Smooth muscle cell of the brain vasculature (primary cell): ENCODE measurements at places on chromosomes 4 and X.

DNA sequence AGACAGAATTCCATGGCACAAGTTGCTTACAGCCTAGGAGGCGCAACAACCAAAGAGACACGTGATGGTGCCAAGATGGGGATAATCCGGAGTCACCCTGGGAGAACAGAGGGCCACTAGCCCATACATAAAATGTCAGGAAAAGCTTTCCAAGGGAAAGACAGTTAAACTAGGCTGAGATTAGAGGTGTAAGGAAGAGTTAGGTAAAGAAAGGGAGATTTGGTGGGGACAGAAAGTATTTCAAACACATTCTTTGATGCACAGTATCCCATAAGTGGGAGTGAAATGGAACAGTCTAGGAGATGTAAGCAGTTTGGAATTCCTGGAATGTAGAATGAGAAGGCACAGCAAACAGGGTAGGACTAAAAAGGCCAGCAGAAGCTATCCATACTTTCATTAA lies 860.9 kb upstream of the LCORL start:
- DNase-seq = no peak

DNA sequence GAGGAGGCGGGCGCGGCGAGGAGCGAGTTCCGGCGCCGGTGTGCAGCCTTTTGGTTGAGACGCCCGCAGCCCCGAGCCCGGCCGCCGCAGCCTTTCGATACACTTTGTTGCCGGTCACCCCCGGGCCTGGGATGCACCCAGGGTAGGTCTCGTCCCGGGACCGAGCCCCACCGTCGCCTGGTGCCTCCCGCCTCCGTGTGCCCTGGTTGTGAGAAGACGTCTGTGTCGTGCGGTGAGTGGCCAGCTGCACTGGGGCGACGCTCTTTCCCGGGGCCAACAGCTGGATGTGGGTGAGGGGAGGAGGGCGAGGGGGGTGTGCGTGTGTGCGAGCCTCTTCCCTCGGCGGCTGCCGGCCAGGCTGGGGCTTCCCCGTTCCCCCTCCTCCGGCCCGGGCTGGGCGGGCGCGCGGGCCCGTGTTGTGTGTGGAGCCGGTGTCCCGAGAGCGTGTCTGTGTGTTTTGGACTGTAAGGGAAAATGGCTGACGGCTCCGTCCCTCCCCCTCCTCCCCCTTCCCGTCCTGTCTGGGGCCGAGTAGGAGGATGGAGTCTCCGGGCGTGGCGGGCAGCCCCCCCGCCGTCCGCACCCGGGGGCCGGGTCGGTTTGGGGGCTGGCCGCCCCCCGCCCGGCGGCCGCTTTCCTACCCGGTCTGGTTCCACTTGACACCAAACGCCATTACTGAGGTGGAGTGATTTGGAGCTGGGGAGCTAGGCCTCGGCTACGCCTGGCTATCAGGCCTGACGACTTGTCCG lies 807 bp downstream of the USP9X start:
- DNase-seq = no peak

- peak; percentile 59 for DNase-seq
Measured at GRCh38 chr4:93199492-93199891, 629.1 kb upstream of the ATOH1 start.

DNA sequence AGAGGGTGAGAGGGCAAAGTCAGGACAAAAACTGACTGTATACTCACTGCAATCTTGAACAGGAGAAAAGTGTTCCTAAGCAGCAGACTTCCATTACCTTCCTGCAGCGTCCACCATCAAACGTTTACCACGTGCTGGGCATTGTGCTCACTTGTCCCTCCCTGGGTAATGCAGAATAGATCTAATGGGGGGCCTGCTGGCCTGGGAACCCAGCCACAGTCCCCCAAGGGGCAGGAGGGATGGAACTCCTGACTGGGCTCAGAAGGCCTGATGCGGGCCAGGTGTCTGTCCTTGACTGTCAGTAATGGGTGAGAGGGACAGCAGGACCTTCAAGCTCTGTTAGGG lies 37.6 kb upstream of the FAM156A start:
- no peak for DNase-seq

GRCh38 chr4:16124232-16124631 lies 40.4 kb upstream of the PROM1 start:
- no peak for DNase-seq

DNA sequence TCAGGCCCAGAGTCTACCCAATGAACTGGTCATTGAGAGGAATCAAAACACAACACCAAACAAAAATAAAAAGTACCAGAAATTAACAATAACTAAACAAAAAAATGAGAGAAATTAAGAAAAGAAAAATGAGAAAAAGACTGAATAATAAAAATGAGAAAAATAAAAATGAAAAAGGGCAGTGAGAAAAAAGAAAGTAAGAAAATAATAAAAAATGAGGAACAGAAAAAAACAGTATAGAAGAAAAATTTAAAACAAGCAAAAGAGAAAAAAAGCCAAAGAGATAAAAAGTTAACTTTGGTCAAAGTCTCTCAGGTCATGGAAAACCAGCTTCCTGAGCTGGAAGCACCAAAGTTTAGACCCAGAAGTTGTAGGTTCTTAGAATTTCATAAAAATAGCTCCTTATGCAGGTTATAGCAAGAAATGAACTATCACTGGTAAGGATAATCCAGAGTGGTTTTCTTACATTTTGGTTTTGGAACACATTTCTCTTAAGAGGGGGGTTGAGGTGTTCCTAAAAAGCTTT lies 51.0 kb upstream of the WDR17 start:
- no peak for DNase-seq

GRCh38 chrX:135403374-135403773 lies 18.4 kb upstream of the SMIM10L2A start:
- no peak for DNase-seq

- no peak for DNase-seq
Measured at GRCh38 chr4:47499700-47500099, 14.6 kb downstream of the ATP10D start.

DNA sequence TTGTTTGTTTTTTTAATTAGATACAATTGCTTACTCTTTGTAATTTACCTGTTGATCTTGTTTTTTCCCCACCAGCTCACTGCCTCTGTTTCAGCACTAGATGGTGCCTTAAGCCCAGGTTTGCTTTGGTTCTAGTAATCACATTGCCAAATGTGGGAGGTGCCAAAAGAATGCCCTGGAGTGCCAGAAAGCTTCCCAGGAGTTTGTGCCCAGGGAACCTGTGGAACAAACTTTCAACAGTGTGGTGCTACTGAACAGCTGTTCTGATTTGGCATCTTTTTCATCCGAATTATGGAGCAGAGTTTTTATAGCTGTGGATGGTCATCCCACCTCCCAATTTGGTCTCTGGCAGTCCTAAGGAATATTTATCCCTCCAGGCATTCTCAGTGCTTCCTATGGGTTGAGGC lies 1000.7 kb downstream of the STIM2 start:
- no peak for DNase-seq

- DNase-seq = no peak
Measured at GRCh38 chr4:2163311-2163821, 78.6 kb downstream of the HAUS3 start.

- no peak for DNase-seq
Measured at GRCh38 chr4:53591372-53591892, at the start of gene LNX1. LNX1 (minus strand) TSS chr4:53591486; CDS start chr4:53574002, 17,484 bp downstream.

GRCh38 chr4:147530134-147530533 lies 49.2 kb downstream of the EDNRA start:
- DNase-seq = no peak

- DNase-seq = no peak
Measured at GRCh38 chrX:40003071-40003427, 94.7 kb downstream of the BCOR start.

DNA sequence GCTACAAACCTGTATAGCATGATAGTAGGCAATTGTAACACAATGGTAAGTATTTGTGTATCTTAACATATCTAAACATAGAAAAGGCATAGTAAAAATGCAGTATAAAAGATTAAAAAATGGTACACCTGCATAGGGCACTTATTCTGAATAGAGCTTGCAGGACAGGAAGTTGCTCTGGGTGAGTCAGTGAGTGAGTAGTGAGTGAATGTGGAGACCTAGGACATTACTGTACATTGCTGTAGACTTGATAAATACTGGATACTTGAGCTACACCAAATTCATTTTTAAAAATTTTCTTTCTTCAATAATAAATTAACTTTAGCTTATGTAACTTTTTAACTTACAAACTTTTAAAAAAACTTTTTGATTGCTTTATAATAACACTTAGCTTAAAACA lies 68.2 kb upstream of the MAML3 start:
- DNase-seq = no peak

GRCh38 chrX:131054906-131055305 lies 3.2 kb upstream of the ARHGAP36 start:
- no peak for DNase-seq

- DNase-seq = no peak
Measured at GRCh38 chr4:14985843-14986242, 16.4 kb upstream of the CPEB2 start.

DNA sequence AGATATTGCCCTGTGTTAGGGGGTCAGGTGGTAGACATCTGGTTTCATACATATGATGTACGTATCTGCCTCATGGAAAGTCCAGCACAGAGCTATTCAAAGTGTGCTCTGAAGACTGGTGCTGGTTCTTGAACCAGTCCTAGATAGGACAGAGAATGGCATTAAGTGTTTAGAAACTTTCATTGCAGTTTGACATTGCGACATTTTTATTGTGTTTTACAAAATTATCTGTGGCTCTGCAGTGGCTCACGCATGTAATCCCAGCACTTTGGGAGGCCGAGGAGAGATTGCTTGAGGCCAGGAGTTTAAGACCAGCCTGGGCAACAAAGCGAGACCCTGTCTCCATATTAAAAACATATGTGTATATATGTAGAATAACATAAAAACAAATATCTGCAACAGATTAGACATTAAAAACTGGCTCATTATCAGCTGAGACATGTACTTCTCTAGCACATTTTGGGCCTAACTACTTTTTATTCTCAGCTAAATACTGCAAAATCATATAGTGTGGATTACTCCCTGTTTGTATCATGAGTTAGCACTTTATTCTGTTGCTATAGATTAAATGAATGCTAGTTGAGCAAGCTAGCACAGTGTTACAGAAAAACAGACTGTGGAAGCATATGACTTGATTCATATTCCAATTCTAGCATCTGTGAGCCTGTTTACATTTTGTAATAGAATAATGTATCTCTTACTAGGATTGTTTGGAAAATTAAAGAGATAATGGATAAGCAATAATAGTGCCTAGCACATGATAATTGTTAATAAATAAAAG lies 57.1 kb downstream of the USP9X start:
- no peak for DNase-seq

- DNase-seq = no peak
Measured at GRCh38 chrX:153379508-153379907, 21.6 kb downstream of the PNMA6E start.

GRCh38 chrX:70826715-70827114 lies 81.8 kb downstream of the TEX11 start:
- no peak for DNase-seq

- DNase-seq = peak; percentile 47
Measured at GRCh38 chrX:64975989-64976672, at the start of gene ZC4H2. ZC4H2 (minus strand) TSS chrX:64976450; CDS start chrX:64976377, 73 bp downstream.

DNA sequence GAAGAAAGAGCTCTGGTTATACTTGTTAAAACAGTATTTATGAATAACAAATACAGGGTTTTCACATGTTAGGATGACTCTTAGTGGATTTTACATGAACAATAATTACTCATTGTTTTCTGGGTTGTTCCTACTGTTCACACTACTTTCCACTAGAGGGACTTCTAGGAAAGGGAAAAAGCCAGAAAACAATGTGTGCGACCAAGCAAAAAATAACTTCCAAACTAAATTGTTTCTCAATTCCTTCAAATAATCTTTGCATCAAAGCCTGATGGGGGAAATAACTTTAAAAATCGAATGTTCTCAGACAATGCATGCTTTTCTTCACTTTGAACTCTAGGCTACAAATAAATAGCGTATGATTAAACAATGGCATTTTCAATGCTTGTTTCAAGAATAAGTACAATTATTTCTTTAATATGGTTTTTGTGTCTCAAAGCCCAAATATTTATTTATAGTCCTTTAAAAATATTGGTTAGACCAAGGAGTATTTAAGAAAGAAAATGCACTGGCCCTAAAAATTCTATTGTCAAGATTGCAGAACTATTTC lies 72.1 kb upstream of the ETNPPL start:
- peak; percentile 24 for DNase-seq

GRCh38 chr4:184099000-184099399 lies 118.7 kb downstream of the ENPP6 start:
- DNase-seq = no peak

- no peak for DNase-seq
Measured at GRCh38 chr4:143921181-143921580, 15.8 kb upstream of the GYPE start.

DNA sequence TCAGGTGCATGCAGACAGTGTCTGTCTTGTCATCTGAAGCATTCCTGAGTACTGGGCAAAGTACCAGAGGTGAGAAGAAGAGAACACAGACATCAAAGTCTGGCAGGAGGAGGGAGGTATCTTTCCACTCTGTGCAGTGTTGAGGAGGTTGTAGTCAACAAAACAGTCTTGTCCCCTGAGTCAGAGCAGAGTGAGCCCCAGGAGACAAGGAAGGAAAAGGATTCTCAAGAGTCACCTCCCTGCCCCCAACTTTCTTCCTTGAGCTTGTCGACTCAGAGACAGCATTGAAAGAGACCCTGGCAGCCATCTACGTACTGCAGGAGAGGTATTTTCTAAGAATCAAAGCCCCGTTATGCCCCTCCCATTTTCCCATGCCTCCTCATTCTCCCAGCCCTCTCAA lies 4.4 kb upstream of the SRPX start:
- no peak for DNase-seq

DNA sequence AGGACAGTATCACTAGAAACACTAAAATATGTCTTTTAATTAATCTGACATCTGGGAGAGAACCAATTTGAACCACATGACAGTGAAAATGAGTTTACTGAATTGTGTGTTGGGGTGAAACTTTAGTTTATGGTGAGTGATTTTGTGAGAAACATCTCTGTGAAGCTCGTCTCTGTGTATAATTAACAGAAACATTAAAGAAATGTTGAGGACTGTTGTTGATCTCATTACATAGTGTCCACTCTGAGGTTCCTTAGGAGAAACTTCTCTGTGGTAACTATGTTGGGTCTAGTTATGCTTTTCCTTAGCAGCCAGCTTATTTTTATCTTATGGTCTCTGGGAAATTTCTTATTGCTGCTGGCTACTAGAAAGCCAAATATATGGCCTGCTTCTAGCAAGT lies 15.8 kb downstream of the FGF2 start:
- DNase-seq = no peak

- no peak for DNase-seq
Measured at GRCh38 chr4:88219099-88219498, 60.7 kb upstream of the ABCG2 start.

- no peak for DNase-seq
Measured at GRCh38 chrX:87388381-87388780, 129.2 kb upstream of the KLHL4 start.
